Ureter (tissue), 1 donor: ENCODE measurements at places on chromosomes 6 and 20.
A peak's percentile ranks its signal among the peaks of the same experiment; 100 is the strongest.

DNA sequence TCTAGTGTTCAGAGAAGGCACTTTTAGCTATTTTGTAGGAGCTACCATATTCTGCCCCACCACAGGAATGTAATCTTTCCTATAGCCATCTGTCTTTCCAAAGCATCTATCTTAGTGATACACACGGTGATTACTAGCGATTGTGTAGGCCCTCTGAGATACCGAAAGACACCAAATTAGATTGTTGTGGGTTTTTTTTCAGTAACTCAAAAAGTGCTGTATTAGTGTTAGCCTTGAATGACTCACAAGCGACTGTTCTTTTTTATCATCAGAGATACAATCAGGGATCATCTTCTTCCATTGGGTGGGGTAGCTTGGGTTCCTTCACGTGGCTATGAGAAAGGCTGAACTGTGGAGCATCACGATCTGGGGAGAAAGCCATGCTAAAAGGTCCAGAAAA is 160.2 kb downstream of the MTFR2 start:
- no peak for DNase-seq

GRCh38 chr6:111770263-111771093 is 102.8 kb downstream of the FYN start:
- no peak for DNase-seq

DNA sequence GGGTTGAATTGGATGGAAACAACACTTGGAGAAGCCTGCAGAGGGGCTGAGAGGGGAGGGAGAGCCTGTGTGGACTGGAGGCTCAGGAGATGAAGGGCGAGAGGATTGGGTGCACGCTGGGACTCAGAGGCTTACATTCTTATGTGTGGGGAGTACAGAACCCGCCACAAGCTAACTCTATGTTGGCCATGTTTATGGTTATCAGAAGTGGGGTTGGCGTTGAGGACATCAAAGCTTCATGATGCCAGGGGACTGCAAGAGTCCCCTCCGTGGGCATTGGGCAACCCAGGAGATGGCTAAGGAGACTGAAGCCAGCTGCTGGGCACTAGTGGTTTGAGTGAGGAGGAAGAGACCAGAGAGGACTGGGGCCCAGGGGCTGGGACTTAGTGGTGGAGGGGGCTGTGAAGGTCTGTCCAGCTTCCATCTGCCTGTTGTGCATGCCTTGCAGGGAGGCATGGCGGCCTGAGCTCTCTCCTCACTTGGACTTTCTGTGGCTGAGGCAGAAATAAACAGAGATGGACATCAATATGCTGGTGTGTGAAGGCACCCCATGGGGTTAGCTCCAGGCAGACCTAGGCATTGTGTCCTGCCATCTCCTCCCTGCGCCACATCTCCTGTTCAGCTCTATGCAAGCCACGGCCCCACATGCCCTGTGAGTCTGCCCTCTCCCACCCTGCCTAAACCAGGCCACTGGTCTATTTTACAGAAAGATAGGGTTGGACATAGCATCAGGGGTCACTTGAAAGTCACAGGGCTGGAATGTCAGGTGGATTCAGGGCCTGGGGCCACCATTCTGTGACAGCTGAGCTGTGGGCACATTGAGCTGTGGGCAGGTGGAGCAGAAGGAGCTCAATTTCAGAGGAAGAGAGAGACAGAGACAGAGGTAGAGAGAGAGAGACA is 61.6 kb downstream of the PHACTR3 start:
- peak; percentile 19 for DNase-seq

DNA sequence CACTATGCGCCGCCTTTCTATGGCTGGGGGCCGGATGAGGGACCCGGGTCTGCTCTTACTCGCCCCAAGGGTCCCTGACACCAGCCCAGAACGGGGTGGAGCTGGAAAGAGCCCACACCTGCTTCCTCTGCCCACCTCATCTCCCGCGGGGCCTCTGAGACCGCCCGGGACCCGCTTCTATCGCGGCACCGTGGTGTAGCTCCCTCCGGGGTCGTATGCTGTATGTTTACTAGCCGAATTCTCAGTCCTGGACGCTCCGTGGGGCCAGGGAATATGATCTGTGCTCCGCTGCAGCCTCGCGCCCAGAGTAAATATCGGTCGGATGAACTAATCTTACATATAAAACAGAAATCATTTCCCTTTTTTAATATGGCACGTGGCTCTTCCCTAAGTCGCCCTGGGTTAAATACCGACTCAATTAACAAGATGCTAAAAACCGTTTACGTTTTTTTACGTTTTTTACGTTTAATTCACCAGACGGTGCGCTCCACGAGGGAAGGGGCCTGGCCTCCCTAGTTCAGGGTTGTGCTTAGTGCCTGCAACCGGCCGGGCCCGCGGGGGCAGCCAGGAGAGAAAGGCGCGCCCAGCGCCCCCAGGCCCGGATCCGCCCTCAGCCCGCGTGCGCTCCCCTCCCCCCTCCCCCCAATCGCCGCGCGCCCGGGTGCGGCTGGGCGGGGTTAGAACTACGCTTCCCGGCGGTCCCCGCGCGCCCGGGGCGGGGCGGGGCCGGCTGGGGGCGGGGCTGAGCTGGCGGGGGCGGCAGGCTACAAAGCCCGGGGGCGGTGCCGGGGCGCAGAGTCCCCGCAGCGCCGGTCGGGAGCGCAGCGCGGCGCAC is at the start of gene RBM38:
TSS of gene RBM38 (plus strand) at position 793 of the 835 bp plus-strand sequence. CDS start 186 bp downstream, outside the sequence.
- no peak for DNase-seq

GRCh38 chr6:27040244-27041042 is 207.1 kb upstream of the PRSS16 start:
- DNase-seq = no peak

DNA sequence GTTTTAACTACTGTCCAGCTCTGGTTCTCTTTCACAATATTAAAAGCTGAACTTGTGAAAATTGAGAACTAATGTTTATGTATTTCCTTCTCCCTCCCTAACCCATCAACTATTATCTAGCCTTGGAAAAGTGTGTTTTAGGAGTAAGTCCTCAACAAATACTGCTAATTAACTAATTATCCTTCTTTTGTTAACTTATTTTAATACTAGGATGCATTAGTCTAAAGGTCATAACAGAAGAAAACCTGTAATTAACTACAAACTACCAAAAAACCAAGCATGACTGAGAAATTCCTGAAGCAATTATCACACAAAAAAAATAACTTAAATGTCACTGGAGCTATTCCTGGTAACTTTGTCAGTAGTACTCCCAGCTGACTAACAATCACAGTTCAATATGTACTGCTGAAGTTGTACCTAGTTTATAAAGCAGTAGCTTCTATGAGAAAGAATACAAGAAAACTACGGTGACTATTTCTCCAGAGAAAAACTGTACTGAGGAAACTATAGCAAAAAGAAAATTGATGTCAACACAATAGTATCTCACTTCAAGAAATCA is 301.9 kb downstream of the LAMA2 start:
- DNase-seq = no peak

GRCh38 chr20:58907320-58908137 is 55.0 kb downstream of the GNAS start:
- peak; percentile 88 for DNase-seq

DNA sequence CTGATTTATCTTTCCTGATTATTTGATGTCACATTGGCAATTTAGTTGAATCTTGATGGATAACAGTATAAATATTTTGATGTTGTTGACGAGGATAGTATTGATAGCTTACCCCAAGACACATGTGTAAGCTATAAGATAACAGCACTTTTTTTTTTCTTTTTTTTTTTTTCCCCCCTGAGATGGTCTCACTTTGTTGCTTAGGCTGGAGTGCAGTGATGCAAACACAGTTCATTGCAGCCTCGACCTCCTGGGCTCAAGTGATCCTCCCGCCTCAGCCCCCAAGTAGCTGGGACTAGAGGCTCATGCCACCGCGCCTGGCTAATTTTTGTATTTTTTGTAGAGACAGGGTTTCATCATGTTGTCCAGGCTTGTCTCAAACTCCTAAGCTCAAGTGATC is 21.8 kb downstream of the MYO6 start:
- DNase-seq = no peak

DNA sequence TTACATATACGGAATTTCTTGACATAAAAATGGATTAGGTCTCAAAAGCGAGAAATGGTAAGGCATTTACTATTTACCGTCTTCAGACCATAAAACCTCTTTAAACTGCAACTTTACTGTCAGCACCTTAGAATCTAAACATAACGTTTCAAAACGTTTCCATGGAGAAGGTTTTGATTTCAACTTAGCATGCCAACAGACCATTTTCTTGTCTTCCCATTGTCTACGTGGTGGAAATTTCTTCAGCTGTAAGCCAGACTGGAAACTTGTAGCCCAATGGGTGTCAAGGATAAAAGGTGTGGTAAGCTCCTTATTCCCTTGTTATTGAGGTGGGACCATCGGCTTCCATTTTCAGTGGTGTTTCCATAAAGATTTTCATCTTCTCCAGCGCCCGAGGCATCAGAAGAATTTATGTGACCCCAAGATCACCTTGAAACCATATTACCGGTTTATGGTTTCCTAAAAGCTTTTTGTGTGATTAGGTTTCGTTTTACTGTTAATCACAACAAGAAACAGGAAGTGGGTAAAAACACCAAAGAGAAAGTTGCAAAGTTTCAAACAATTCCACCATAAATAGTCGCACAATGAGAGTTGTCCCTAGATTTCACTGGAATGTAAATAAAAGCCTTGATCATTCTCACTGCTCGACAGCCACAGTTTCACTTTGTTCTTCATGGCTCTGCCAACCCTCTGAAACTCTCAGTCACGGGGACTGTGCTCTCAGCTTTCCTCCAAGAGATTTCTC is 63.0 kb upstream of the CD2AP start:
- no peak for DNase-seq

GRCh38 chr6:107736713-107737396 is 87.3 kb downstream of the SCML4 start:
- no peak for DNase-seq

DNA sequence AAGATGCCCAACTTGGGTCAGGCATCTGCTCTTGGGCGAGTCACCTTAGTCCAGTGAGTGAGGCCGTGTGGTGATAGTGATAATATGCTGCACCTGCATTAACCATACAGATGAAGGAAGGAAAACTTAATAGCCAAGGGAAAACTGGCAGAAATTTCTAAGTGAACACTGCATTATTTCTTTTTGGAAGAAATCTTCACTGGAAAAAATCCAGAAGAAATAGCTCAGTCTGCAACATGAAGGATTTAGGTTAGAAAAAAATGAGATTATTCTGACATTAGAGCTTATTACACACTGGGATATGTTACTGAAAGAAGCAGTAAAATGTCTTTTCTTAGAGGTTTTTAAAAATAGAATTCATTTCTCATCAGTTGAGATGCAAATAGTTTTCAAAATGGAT is 947.3 kb downstream of the KIF16B start:
- no peak for DNase-seq

GRCh38 chr20:36479938-36480337 is 61.4 kb upstream of the MYL9 start:
- no peak for DNase-seq

GRCh38 chr6:12208673-12209072 is 81.5 kb upstream of the EDN1 start:
- no peak for DNase-seq

GRCh38 chr6:125806813-125807212 is 16.1 kb downstream of the NCOA7 start:
- no peak for DNase-seq

GRCh38 chr6:52491203-52492069 is 71.3 kb downstream of the EFHC1 start:
- no peak for DNase-seq

GRCh38 chr6:152671171-152671570 is 26.5 kb upstream of the MYCT1 start:
- DNase-seq = no peak

- DNase-seq = no peak
Measured at GRCh38 chr20:59078231-59078630, 35.6 kb upstream of the PRELID3B start.

GRCh38 chr6:52876056-52876787 is 33.3 kb downstream of the GSTA3 start:
- DNase-seq = no peak

- no peak for DNase-seq
Measured at GRCh38 chr20:50522053-50522674, 12.0 kb downstream of the PTPN1 start.

DNA sequence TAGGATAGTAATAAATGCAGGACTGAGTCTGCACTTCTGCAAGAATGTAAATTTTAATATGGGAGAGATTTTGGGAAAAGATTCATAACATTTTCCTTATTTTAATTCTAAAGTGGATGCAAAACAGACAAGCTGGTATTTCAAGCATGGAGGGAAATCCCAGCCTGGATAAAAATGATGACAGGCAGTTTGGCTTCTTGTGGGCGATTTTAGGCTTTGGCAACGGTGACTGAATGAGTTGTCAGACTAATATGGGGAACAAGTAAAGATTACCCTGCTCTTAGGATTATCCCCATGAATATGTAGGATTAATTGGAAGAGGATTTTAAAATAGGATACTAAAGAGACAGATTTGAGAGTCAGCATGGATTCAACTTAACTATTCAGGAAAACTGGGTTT is 21.0 kb downstream of the OGFRL1 start:
- DNase-seq = no peak

DNA sequence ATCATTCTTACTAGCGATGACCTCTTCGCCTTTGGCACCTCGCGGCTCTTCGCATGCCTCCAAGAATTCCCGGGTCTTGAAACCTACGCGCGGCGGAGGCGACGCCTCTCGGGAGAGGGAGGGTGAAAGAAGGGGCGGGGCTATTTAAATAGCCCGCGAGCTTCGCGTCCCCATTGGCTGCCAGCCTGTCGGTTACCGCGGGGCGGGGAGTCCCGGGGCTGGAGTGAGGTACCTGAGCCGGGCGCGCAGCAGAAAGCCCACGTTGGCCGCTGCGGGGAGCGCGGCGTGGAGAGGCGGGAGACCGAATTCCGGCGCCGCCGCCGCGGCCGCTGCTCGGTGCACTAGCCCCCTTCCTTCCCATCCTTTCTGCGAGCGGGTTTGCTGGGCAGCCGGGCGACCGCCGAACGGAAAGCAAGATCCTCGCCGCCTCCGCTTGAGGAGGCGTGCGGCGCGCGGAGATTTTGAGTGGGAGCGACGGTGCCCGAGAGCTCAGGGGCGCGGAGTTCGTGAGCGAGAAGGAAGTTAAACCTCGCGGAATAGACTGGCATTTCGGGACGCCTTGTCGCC is at the start of gene BMP6:
TSS of gene BMP6 (plus strand) at position 251 of the 567 bp plus-strand sequence. CDS start 857 bp downstream, outside the sequence.
- peak; percentile 86 for DNase-seq

- DNase-seq = no peak
Measured at GRCh38 chr20:3248993-3249347, 10.0 kb upstream of the SLC4A11 start.

- peak; percentile 100 for DNase-seq
Measured at GRCh38 chr20:23357767-23358562, 4.0 kb upstream of the GZF1 start.
